ENCODE measurements at places on chromosomes 5 and 9.

DNA sequence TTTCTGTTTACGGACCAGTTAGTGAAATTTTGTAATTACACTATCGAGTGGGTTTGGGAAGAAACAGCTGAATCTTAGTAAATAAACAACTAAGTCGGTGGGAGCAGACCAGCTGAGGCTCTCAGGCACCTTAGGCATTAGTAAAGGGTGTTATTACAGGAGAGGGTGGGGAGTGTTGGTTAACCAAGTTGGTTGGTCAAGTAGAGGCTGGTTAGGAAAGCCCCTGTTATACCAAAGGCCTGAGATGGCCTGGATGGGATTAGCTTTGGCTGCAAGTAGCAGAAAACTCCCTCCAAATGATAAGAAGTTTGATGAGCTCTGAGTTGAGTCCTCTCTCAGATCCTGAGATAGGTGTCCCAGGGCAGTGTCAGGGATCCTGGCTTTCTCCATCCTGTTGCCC, 81.3 kb downstream of the PPARGC1B start:
- no peak for DNase-seq

DNA sequence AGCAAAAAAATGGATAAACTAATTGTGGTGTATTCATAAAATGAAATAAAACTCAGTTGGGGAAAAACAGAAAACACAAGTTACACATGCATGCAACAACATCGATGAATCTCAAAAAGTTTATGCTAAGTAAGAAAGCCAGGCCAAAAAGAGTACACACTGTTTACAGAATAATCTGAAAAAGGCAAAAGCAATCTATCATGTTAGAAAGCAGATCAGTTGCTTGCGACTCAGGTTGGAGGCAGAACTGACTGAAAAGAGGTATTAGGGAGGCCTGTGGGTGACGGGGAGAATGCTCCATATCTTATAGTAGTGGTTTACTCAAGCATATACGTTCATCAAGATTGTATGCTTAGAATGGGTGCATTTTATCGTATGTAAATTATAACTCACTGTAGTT, 119.2 kb downstream of the ARRDC3 start:
- no peak for DNase-seq

DNA sequence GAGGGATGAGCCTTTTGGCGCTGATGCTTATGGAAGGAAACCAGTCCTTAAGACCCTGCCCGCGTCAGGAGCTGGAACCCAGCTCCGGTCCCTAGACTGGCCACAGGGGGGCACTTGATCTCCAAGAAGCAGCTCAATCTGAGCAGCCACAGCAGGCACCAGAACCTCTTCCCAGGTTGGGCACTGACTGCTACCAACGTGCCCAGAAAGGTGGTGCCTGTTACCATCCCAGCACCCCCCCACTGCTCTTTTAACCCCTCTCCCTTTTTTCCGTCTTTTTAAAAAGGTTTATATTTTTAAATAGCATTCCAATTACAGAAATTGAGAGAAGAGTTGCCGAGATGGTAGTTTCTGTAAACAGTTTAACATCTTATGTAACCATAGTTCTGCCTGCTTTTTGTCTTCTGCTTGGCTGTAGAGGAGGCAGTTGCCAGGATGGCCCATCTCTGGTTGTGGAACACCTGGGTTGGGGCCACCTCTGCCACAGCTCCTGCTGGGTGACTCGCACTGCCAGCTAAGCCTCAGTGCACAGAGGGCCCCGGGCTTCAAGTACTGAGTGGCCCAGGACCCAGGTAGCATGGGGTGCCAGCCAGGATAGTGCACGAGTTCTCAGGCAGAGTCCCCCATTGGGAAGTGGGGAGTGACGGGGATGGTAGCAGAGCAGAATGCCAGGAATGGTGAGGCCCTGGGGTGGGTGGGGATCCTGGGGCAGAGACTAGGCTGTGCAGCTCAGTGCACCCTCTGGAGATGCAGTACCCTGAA, 62.8 kb downstream of the PFDN1 start:
- peak; percentile 56 for DNase-seq

- no peak for DNase-seq
Measured at GRCh38 chr9:134267881-134268724, 58.2 kb upstream of the RXRA start.

DNA sequence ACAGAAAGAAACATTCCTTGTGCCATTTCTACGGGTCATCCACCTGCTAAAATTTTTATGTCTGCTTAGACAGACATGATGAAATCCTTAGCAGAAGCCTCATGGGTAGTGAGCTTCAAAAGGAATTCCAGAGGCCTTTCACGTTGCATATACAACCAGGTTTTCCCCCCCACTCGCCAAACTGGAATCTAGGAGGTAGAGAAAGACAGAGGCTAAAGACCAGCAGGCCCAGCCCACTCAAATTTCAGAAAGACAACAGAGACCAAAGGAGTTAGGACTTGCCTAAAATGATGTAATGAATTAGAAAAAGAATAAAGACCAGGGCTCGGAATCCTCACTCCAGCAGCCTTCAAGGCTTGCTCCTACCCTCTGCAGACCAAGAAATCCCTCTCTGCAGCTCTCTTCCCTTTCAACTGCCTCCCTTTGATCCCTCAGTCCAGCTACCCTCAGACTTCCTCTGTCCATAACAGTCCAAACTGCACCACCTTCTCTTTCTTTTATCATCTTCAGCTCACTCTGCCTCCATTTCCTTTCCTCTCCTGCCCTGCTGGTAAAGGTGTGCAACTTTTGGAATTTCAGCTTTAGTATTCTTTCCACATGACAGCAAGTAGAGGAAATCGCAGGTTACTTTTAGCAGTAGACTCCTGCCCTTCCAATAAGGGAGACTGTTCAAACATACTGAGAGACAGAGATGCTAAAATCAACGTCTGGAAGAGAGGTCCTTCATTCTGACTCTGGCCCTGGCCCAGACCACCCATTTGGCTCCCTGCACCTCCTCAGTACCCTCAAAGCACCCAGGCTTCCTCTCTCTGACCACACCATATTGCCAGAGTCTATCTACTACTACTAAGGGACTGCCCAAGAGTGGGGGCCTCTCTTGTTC, 8.9 kb downstream of the B4GALT1 start:
- DNase-seq, result no peak

DNA sequence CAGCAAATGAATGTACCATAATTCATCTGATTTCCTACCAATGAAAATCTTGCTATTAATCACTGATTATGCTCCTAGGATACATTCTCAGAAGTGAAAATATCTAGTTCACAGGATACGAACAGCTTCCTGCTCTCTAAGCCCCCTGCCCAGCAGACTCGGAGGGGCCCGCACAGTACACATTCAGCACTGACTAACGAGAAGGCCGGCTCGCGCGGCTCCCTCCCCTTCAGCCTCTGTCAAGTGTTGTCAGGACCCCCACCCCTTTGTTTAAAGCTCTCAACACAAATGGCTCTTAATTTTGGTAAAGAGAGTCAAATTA, 82.0 kb downstream of the PRRT1B start:
- no peak for DNase-seq

GRCh38 chr5:132354381-132355139, 14.9 kb upstream of the SLC22A5 start:
- DNase-seq, result no peak

GRCh38 chr5:158797498-158797845, 302.2 kb downstream of the EBF1 start:
- no peak for DNase-seq

DNA sequence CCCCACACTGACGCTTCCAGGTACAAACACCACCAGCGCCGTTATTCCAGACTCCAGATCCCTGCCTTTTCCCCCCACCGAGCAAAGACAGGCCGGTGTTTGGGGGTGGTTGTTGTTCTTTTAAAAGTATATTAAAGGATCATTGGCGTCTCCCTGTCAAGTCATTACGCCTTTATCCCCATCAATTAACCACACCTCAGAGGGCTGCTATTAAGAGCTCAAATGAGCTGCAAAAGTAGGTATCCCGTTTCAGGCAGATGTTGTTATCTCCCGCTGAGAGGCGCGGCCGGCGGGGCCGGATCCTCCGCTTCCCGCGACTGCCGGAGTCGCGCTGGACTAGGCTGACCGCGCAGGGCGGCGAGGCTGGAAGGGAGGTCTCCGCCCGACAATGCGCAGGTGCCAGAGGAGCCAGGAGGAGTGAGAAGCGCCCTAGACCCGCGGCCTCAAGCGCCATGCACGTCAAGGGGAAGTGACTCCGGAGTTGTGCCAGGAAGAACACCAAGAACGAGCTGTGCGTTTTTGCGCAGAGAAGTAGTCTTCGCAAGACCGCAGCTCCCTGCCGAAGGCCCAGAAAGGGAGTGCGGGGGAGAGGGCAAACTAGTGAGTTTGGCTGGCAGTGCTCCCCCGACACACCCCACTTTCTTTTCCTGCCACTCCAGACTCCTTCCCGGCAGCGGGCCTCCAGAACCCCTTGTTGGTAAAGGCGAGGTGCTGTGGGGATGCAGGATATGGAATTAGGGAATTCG, 8.2 kb downstream of the NR2F1-AS1 start:
- no peak for DNase-seq

GRCh38 chr9:98903961-98904411, 39.7 kb upstream of the COL15A1 start:
- DNase-seq, result peak; percentile 53

- no peak for DNase-seq
Measured at GRCh38 chr9:93112864-93113389, 16.9 kb downstream of the CARD19 start.

DNA sequence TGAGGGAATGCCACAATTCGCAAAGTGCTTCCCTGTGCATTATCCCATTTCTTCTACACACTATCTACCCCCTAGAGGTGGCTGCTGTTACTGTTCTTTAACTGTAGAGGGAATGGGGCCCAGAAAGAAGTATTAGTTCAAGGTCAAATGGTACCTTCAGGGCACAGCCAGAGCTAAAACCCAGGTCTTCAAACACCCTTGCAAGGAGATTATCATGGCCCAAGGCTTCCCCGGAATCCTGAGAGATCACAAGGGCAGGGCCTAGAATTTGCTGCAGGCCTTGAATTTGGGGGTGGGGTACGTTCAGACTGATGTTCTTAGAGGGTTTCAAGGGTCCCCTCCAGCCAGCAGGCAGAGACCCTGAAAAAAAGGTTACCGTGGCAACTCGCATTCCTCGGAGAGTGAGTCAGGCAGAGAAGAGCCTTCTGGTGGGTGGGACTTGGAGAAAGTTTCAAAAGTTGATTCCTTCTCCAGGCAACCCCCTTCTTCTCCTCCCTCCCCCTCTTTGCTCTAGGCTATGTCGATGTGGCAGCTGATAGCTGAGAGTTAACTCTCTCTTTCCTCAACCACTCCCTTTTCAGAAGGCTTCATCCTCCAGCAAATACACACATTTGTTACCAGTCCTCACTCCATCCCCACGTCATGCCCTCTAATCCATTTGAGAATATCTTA, 1.9 kb downstream of the SPARC start:
- DNase-seq, result peak; percentile 92
